ENCODE measurements at places on chromosomes 2 and 18.

DNA sequence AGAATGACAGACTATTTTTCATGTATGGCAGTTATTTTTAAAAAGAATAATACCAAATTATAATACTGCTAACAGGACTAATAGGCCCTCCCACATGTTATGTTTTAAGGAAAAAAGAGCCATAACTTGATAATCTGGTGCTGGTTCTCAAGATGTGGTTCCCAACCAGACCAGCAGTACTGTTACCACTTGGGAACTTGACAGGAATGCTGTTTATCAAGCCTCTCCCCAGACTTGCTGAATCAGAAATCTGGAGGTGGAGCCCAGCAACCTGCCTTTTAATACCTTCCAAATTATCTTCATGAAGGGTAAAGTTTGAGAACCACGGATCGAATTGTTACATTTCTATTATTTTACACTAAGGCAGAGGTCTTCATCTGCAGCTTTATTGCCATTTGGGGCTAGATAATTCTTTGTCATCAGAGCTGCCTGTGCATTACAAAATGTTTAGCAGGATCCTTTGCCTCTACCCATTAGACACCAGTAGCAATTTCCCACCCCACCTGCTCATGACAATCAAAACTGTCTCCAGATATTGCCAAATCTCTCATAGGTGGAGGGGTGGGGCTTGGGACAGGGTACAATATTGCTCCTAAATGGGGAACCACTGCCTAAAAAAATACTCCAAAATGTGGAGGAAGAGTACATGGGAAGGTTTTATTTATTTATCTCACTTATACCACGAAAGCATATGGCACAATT lies 629.6 kb downstream of the ARHGAP15 start:
- DNase-seq = no peak

GRCh38 chr18:28494151-28494550 lies 317.2 kb upstream of the CDH2 start:
- no peak for DNase-seq

GRCh38 chr2:216789081-216789480 lies 70.8 kb downstream of the TNP1 start:
- no peak for DNase-seq

GRCh38 chr2:232476045-232476444 lies 11.6 kb downstream of the ECEL1 start:
- no peak for DNase-seq

GRCh38 chr2:236403125-236403524 lies 138.9 kb upstream of the ASB18 start:
- DNase-seq = no peak

- no peak for DNase-seq
Measured at GRCh38 chr2:129766374-129766993, 213.0 kb upstream of the RAB6C start.

DNA sequence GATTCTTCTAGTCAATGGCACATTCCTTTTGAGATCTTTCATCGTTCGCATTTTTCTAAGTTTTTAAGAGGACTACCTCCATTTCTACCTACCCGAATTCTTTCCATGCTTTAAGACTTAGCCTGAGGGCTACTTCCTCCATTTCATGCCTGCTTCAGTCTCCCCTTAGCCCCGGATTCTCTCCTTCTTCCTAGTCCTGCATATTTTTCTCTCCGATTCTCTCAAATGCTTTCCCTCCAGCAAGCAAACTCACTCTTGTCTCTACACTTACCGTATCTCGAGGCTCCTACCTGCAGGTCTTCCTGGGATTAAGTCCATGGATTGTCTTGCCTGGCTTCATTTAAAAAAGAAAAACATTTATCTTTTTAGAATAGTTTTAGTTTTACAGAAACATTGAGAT lies 354.4 kb downstream of the MYCN start:
- no peak for DNase-seq

DNA sequence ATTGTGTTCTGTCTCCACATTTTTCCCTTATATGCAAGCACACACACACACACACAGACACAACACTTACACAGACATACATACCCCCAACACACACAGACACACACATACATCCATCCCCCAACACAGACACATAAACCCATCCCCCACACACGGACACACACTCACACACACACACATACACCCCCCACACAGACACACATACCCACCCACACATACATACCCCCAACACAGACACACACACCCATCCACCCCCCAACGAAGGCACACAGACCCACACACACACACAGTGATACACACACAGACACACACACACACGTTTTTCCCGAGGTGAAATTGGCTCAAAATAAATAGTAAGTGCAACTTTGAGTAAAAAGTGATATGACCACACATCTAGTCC lies 41.6 kb upstream of the CUL3 start:
- DNase-seq = no peak

GRCh38 chr2:235579128-235579527 lies 85.3 kb downstream of the AGAP1 start:
- DNase-seq = no peak

- DNase-seq = no peak
Measured at GRCh38 chr2:28951910-28952835, 28.9 kb upstream of the TOGARAM2 start.

- DNase-seq = no peak
Measured at GRCh38 chr2:161045726-161046125, 114.5 kb upstream of the TANK start.

DNA sequence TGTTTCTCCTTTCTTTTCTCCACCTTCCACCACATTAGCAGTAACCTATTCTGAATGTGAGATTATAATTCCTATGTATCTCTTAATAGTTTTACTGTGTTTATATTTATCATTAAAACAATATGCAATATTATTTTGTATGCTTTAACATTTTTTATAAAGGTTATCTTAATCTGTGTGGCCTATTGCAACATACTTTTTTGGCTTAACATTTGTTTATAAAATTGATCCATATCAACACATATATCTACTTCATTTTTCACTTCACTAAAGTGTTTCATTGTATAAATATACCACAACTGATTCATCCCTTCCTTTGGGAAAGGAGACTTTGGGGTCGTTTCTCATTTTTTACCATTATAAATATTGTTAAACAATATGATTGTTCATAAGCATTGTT lies 48.6 kb downstream of the ATP9B start:
- DNase-seq = no peak

- no peak for DNase-seq
Measured at GRCh38 chr2:71402427-71402826, 50.9 kb upstream of the DYSF start.

GRCh38 chr2:21223618-21224017 lies 99.8 kb downstream of the TDRD15 start:
- no peak for DNase-seq

DNA sequence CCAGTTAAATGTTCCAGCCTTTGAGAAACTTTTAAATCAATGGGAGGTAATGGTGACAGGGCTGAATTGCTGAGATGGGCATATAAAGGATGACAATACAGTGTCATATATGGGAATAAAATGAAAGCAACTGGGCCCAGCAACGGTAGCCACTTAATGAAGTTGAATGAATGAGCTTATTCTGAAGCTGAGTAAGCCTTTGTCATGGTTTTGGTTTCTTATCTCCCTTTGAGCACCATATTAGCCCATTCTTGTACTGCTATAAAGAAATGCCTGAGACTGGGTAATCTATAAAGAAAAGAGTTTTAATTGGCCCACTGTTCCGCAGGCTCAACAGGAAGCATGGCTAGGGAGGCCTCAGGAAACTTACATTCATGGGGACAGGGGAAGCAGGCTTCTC lies 3.5 kb upstream of the THUMPD2 start:
- no peak for DNase-seq
